ENCODE measurements at places on chromosomes 5 and 9.

DNA sequence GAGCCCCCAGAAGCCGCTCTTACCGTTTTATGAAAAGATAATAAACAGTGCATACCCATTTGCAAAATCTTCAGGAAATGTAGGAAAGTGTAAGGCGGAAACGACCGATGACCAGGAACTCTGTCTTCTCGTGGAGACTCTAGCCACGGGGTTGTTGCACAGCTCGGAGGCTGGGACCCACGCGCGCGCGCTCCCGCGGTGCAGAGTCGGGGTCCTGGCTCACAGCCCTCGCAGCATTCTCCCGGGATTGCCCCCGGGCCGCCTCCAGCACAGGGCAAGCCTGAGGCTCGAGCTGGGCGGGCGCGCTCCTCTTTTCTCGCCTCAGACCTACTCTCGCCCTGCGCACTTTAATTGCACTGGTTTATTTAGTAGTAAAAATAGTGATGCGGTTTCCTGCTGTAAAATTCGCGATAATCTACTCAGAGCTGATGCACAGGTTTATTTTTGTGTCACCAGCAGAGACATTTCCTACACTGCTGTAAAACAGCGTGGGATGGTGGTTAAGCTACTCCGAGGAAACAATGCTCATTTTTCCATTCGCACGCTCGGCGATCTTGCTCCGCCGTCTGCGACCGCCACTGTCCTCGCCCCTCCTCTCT is 15.5 kb downstream of the TRIM7 start:
- peak; percentile 64 for DNase-seq

DNA sequence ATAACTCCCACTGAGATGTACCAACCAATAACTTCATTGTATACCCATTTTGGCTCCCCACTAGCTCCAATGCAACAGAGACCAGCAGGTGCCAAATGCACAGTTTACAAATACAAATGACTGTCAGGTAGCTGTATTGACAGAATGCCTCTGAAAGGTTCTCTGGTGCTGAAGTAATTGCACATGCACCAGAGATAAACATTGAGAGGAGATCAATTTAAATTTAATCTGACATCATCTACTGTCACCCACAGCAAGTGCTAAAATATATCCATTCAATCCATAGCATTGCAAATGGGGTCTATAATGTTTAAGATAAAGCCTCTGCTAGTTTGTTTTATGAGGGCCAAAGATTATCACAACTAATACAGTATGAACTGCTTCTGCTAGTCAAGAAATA is 80.2 kb downstream of the STX17 start:
- DNase-seq = no peak

DNA sequence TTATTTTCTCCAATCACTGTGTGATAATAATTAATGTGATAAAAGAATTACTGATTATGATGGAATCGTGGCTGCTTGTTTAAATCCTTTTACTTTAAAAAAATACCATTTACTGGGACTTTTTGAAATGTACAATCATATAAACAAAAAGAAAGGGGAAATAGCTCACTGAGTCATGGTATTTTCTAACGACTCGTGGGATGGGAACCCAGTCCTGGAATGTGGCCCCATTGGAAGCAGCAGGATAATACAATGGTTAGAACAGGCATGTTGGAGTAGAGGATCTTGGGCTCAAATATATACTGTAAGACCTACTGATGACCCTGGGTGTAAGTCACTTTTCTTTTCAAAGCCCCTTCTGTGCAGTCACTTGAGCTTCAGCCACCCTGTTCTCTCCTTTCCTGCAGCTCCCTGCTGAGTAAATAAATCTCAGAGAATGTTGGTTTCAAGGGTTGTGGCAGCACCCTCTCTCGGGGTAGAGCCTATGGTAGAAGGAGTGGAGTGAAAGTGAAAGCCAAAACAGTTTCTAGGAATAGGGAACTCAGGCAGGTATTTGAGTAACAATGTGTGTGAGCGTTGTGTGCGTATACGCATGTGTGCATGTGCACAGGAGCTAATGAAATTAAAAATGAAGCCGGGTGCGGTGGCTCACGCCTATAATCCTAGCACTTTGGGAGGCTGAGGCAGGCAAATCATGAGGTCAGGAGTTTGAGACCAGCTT is 40.8 kb upstream of the LARP1 start:
- DNase-seq = peak; percentile 20

DNA sequence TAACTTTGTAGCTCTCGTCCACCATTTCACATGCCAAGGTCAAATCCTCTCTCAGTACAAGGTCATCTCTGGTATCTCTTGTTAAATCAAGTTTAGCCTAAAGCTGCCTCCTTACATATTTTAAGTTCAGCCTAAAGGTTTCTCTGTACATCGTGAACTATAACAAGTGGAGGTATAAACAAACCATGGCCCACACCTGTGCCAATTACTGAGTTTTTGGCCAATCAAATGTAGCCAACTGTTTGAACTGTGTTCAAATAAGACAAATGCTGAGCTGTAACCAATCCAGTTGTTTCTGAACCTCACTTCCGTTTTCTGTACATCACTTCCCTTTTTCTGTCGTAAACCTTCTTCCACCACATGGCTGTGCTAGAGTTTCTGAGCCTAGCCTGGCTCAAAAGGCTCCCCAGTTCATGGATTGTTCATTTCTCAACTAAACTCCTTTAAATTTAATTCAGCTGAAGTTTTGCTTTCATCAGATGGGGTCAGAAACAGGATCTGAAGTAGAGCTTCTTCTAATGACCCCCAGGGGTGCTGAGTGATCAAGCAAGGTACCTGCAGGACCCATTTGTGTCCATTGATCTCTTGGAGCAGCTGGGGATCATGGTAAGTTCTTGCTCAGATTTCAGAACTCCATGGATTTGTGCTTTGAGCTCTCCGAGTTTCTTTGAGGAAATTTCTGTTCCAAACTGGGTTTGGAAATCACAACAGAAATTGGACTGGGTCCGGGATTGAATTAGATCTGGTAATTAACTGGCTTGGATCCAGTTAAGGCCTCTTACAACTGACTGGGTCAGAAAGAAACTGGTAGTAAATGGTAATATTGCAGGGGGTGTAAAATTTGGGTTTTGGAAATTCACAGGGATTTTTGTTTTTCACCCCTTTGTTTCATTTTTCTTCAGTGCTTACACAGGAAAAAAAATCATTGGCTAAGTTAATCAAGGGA is 11.0 kb upstream of the NANS start:
- DNase-seq = peak; percentile 53

GRCh38 chr9:114278881-114279570 is 43.9 kb upstream of the ORM1 start:
- no peak for DNase-seq

DNA sequence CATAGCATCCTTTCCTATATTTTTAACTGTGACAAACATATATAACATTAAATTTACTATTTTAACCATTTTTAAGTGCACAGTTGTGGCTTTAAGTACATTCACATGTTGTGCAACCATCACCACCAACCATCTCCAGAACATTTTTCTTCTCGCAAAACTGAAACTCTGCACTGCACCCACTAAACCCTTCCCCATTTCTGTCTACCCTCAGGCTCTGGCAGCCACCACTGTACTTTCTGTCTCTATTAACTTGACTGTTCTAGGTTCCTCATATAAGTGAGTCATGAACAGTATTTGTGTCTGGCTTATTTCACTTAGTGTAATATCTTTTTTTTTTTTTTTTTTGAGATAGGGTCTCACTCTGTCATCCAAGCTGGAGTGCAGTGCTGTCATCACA is 25.5 kb downstream of the KCNMB1 start:
- DNase-seq = no peak

- DNase-seq = no peak
These were observed 112.8 kb downstream of the MVB12B start for GRCh38 chr9:126439402-126439765.

GRCh38 chr5:61673007-61673735 is 341.1 kb downstream of the ZSWIM6 start:
- DNase-seq = peak; percentile 18

- DNase-seq = no peak
These were observed 67.8 kb downstream of the DROSHA start for GRCh38 chr5:31464081-31464480.

- no peak for DNase-seq
These were observed 93.3 kb upstream of the SLC44A1 start for GRCh38 chr9:105150991-105151685.

DNA sequence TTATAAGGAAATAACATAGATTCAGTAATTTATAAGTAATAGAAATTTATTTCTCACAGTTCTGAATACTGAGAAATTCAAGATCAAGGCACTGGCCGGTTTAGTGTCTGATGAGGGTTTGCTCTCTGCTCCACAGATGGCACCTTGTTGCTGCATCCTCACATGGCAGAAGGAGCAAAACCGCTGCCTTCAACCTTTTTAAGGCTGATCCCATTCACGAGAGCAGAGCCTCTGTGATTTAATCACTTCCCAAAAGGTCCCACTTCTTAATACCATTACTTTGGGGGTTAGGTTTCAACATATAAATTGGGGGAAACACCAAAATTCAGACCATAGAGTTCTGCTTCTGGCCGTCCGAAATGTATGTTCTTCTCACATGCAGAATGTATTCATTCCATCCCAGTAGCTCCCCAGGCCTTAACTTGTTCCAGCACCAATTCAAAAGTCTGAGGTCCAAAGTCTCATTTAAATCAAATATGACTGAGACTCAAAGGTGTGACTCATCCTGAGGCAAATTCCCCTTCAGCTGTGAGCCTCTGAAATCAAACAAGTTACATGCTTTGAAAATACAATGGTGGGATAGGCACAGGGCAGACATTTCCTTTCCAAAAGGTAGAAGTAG is 30.6 kb downstream of the BAAT start:
- no peak for DNase-seq

DNA sequence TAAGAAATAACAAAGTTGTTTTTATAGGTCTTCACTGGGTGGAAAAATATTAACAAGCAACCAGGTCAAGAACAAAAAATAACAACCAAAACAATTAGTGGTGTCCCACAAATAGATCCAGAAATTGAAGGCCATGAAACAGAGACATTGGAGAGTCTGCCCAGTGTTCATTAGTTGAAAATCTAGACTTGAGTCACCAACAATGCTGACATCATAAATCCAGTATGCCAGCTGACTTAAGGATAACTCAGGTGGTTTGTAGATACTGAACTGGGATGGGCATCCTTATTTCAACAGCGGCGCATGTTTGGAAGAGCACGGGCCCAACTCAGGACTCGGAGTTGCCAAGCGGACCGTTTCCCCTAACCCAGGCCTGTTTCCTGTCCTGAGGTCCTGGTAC is 80.7 kb upstream of the TNFAIP8 start:
- DNase-seq = no peak

DNA sequence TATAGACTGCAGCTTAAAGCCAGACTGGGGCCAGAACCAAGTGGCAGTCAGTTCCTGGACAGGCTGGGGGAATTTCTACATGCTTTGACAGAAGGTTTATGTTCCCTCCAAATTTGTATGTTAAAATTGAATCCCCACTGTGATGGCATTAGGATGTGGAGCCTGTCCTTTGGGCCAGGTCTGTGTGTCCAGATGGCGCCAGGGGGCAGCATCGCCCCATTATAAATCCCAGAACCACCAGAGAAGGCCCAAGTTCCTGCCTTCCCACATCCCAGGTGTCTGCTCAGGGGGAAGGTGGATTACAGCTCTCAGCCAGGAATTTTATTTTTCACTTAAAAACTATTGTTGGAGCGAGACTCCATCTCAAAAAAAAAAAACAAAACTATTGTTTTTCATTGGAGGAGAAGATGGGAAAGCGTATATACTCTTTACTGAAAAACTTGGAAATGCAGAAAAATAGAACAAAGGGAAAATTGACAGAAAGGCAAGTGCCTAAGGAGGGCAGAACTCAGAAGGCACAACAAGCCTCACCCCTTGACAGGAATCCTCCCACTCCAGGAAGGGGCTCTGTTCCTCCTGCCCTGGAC is 5.0 kb downstream of the IL3 start:
- DNase-seq = no peak

DNA sequence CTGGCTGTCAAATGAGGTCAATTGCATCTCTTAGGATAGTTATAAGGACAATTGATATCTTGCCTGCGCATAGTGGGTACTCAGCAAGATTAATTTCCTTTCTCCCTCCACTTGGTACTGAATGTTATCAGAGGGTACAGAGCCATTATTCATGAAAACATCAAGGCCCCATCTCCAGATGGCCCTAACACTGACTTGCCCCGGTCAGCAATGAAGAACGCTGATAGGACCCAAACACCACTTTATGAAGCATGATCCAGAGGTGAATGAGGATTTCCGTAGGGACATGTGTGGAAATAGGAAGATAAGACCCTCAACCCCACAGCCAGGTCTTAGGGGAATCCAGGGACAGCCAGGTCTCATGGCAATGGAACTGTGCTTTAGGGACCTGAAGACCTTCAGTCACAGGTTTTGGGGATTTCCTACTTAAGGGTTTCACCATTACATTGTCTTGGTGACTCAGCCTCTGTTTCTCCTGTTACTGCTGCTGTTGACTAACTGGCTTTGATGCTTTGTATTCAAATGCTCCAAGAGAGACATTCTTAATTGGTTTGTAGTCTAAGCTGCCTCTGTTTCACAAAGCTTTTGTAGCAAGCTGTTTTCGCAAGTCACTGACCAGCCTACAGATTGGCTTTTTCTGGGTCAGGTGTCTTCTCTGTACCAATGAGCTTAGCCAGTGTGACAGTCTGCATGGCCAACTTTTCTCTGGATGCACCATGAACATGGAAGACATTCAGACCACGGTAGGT is 35.3 kb upstream of the IQGAP2 start:
- no peak for DNase-seq

DNA sequence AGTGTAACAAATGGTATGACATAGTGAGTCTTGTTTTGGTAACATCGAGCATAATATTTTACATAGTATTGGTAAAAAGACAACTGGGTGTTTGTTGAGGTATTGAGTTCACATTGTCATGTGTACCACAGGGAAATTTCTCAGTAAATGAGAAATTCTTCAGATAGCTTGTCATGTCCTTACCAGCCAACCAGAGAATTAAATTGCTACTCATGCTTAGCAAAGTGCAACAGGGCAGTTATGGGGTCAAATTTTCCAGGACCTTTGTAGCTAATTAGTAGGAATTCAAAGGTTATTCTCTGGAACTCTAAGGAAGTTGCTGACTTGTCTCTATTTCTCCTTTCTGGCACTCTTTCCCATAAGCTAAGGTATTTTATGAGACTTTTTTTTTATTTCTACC is 595.7 kb downstream of the EFNA5 start:
- no peak for DNase-seq

GRCh38 chr5:109469896-109470662 is 60.3 kb upstream of the PJA2 start:
- no peak for DNase-seq

Measured in stimulated activated naive B cell treated with anti-CD40 and anti-IgM and Interleukin-4, amounts not matched to agents 10 μg/mL and 1 μg/mL and 100 μg/mL, for 72 hours (primary cell).